ENCODE measurements at places on chromosomes 12 and 14. TPM values are rescaled to one million over a fixed set of nuclear protein-coding genes. Genes with fewer than 3 reads are reported as not detected.

DNA sequence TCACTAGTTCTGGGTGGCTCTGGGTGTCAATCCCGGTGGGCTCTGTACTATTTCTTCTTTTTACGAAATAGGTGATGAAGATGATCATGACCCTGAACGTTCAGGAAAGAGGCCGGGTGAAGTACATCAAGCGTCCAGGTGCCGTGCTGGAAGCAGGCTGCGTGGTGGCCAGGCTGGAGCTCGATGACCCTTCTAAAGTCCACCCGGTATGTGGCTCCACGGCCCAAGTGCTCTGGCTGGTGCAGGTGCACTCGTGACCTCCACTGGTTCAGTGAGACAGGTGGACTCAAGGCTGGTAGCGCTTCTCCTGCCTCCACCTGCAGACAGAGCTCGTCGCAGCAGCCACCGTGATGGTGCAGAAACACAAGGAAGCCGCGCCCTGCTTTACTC, 85.1 kb downstream of the ACACB start:
- DNase-seq: no peak

Gene CCND2
- 151 TPM for total RNA-seq

GRCh38 chr14:76486251-76486743, 110.4 kb downstream of the ESRRB start:
- DNase-seq: no peak

DNA sequence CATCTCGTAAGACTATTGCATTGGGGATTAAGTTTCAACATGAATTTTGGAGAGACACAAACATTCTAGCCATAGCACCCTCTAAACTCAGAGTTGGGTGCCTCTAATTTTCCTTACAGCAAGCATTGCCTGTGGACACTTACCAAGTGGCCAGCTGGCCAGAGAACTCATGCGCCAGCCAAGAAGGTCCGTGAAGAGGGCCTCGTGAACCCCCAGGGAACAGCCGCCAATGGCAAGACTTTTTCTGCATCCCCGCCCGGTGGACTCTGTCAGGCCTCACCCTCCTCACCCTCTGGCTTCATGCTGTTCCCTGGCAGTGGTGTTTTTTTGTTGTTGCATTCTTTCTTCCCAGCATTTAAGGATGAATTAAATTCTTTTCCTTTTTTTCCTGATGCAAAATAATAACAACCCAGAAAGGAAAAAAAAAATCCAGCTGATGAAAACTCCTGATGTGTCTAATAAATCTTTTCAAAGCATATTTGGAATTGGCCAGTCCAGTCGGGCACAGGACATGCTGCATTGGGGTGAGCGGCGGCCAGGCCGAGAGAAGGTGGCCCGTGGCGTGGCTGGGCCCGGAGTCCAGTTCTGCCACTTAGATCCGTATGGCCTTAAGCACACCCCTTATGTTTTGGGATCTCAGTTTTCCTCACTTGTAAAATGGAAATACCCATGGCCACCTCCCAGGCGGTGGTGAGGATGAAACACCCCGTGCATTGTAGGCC, 191.9 kb upstream of the DIO3 start:
- DNase-seq: no peak

- DNase-seq: no peak
Measured at GRCh38 chr12:44616402-44616801, 259.7 kb downstream of the NELL2 start.

GRCh38 chr12:15184484-15184883, 36.7 kb downstream of the RERG start:
- DNase-seq: no peak

- no peak for DNase-seq
Measured at GRCh38 chr14:102902523-102903247, 19.8 kb upstream of the AMN start.

Gene TPH2
- total RNA-seq: not detected

Gene KERA
- total RNA-seq: not detected

GRCh38 chr14:73784181-73784987, 67.2 kb upstream of the PTGR2 start:
- no peak for DNase-seq

Gene TMED8
- 6.6 TPM for total RNA-seq

DNA sequence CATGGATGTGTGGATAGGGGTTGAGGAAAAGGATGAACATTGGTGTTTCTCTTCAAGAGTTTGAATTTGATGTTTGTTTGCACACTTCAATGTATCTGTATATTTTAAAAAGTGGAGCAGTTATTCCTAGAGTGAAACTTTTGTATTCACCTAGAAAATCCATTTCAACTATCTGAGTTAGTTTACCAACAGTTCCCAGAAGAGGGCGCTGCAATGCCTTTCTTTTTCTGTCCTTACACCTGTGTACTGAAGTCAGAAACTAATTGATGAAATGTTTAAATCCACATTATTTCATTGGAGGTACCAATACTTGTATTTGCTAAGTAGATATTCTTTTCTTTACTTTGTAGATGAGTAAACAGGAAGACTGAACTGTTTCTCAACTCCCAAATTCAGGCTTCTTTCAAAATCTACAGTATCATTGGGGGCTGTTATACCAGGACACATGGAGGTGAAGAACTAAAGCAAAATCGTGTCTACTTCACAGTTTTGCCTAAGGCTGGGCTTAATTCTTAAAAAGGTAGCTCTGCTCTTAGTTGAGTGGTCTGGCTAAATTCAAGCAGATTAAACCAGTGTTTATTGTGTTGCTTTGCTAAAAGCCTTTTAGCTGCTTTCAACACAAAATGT, 26.6 kb upstream of the KLRB1 start:
- DNase-seq: no peak

- no peak for DNase-seq
Measured at GRCh38 chr12:100790552-100790951, 4.0 kb upstream of the ANO4 start.

Gene NKX2-8
- not detected for total RNA-seq

All from right atrium auricular region (tissue), 2 donors.